ENCODE measurements at places on chromosomes 7 and 10.

DNA sequence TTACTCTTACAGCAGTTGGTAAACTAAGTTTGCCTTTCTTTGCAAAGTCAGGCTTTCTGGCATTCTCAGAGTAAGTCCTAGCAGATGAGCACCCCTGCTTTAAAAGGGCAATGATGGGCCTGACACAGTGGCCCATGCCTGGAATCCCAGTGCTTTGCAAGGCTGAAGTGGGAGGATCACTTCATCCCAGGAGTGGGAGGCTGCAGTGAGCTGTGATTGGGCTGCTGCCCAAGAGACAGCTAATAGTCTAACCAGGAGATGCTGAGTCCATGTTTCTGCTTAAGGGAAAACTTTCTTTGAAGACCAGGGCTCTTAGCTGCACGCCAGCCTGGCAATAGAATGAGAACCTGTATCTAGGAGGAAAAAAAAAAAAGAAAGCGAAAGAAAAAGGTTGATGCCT lies 100.2 kb upstream of the MPP7 start:
- no peak for DNase-seq

- peak; percentile 13 for DNase-seq
Measured at GRCh38 chr7:132878204-132878919, 203.5 kb downstream of the CHCHD3 start.

GRCh38 chr10:78130966-78131710 lies 97.5 kb downstream of the RPS24 start:
- no peak for DNase-seq

- peak; percentile 50 for DNase-seq
Measured at GRCh38 chr10:122298598-122299301, 27.7 kb downstream of the BTBD16 start.

DNA sequence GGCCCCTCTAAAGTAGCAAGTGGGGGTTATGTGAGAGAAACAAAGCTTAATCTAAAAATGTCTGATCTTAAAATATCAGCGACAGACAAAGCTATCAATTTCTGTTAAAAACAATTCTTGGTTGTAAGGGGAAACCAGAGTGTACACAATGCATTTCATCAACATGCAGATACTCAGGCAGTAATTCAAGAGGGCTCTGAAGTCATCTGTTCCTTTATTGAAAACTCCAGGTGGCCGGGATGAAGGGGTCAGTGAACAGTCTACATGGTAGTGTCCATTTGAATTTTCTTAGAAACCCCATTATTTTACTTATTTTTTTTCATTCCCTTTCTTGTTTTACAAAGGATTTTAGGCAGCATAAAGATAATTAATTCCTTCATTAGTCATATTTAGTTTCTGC lies 36.7 kb upstream of the BTBD16 start:
- no peak for DNase-seq

- peak; percentile 2 for DNase-seq
Measured at GRCh38 chr7:158606129-158606528, 18.5 kb upstream of the PTPRN2 start.

- no peak for DNase-seq
Measured at GRCh38 chr7:142956951-142957623, 5.1 kb downstream of the KEL start.

DNA sequence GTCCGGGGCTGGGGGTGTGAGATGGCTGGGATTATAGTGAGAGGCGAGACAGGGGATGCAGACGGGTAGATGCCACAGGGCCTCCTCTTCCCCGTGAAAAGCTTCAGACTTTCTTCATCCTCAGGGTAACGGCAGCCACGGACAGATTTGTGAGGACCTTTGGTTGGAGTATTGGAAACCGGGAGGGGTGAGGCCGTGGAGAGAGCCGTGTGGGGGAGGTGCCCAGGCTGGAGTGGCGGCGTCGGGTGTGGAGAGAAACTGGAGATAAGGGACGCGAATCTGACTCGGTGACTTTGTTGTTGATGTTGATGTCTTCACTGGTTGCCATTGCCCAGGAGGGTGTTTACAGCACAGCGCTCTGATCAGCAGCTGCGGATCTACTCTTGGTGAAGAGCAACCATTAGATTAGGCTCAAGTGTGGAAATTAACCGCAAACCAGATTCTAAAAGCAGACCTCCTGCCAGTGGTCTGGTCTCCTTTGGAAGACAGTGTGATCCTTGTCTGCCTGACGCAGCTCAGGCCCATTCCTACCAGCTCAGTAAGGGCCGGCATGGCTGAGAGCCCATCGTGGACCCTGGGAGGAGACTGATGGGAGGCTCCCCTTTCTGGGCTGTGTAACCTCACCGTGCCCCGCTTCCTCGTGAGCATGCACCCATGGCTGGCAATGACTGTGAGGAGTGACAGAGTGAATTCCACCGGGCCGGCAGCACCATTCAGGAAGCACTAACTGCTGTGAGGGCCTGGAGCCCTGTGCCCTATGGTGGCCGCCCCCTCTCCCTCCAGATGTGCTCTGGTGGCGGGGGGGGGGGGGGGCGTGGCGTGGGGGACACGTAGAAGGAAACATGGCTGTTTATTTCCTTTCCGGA lies 90.3 kb downstream of the INPP5A start:
- peak; percentile 16 for DNase-seq

GRCh38 chr10:55466806-55467504 lies 665.9 kb upstream of the PCDH15 start:
- no peak for DNase-seq

- DNase-seq: no peak
Measured at GRCh38 chr10:78656417-78657162, 412.2 kb upstream of the ZMIZ1 start.

GRCh38 chr10:132846631-132847415 lies 60.9 kb upstream of the NKX6-2 start:
- no peak for DNase-seq
